ENCODE measurements at places on chromosomes 3 and 15.

- DNase-seq = no peak
These were observed 127.2 kb upstream of the STT3B start for GRCh38 chr3:31405515-31405914.

- DNase-seq = no peak
These were observed 448.8 kb downstream of the GRM7 start for GRCh38 chr3:7309641-7310102.

DNA sequence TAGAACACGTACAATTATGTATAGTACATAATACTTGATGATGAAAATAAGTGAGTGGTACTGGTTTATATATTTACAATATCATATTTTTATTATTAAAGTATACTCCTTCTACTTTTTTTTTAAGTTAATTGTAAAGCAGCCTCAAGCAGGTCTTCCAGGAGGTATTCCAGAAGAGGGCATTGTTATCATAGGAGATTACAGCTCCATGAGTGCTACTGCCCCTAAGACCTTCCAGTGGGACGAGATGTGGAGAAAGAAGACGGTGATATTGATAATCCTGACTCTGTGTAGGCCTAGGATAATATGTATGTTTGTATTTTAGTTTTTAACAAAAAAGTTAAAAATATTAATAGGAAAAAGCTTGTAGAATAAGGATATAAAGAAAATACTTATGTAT, 40.3 kb upstream of the SCN5A start:
- DNase-seq = no peak

GRCh38 chr15:40466426-40467260, 4.1 kb upstream of the CHST14 start:
- no peak for DNase-seq

- DNase-seq = no peak
These were observed 424 bp downstream of the HAUS2 start for GRCh38 chr15:42549032-42549491.

- DNase-seq = no peak
These were observed 75.4 kb upstream of the PSMD6 start for GRCh38 chr3:64098670-64099069.

DNA sequence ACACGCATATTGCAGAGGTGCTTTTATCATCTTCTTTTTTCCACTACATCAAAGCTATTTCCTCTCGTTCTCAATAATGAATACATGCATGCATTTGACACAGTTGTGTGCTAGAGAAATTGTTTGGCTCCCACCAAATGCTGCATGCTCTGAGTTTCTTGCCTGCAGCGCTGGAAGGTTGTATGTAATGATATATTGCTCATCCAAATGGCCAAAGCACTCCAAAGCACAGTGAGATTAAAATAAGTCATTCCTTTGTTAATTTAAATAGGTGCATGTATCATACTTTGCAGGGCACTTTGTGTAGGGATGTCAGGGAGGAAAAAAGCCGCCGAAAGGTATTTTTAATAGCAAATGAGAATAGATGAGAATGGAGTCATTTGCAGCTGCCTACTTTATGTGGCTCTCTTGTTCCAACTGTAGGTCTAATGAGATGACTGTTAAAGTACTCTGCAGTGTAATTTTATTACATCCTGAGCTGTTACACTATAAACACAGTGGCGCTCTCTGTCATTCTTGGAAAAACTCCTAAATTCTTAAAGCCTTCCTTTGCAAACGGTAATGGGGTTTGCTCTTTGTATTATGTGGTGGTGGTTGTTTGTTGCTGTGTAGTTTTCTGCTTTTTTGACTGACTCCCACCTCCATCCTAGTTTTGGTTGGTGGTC, 56.9 kb upstream of the SKOR1 start:
- DNase-seq = no peak

All from GM06990 (cell line).